ENCODE measurements at places on chromosomes 3 and 15.

DNA sequence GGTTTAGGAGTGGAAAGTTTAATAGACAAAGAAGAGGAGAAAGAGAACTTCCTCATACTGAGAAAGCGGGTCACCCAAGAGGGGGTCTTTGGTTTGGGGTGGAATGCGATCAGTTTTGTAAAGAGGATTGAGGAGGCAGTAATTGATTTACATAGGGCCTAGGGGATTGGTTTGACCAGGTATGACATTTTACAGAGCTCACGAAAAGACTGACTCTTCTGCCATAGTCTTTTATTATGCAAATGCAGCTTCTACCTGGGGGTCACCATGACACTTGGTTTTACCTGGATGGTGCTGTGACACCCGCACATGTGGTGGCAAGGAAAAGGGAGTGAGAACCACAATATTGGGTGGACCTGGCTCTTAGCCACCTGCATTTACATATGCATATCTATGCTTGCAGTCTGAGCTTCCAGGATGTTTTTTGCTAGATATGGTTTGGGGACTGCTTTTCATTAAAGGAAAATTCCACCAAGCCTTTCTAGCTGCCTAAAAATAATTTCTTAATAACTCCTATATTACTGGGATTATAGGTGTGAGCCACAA is 6.9 kb upstream of the NME9 start:
- no peak for DNase-seq

GRCh38 chr3:46845397-46845859 is 17.8 kb downstream of the MYL3 start:
- DNase-seq = peak; percentile 8

- no peak for DNase-seq
Measured at GRCh38 chr15:69002783-69003182, 11.7 kb upstream of the NOX5 start.

DNA sequence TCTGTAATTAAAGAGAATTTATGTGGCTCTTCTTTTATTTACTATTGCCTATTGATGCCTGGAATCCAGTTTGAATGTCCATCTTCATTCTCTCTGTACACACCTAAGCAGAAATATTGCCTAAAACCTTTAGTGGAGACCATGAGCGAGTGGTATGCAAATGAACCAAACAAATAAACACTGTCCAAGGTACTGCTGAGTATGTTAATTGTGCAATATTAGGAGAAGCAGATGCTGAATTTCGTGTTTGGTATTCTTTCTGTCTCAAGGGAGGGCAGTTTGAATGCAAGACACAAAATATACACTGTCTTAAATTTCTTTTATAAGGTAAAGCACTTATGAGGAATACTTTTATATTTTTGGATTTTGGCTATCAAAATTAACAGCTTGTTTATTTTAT is 440.9 kb downstream of the RBMS3 start:
- no peak for DNase-seq

- DNase-seq = no peak
Measured at GRCh38 chr15:68413363-68414205, 18.4 kb downstream of the ITGA11 start.

DNA sequence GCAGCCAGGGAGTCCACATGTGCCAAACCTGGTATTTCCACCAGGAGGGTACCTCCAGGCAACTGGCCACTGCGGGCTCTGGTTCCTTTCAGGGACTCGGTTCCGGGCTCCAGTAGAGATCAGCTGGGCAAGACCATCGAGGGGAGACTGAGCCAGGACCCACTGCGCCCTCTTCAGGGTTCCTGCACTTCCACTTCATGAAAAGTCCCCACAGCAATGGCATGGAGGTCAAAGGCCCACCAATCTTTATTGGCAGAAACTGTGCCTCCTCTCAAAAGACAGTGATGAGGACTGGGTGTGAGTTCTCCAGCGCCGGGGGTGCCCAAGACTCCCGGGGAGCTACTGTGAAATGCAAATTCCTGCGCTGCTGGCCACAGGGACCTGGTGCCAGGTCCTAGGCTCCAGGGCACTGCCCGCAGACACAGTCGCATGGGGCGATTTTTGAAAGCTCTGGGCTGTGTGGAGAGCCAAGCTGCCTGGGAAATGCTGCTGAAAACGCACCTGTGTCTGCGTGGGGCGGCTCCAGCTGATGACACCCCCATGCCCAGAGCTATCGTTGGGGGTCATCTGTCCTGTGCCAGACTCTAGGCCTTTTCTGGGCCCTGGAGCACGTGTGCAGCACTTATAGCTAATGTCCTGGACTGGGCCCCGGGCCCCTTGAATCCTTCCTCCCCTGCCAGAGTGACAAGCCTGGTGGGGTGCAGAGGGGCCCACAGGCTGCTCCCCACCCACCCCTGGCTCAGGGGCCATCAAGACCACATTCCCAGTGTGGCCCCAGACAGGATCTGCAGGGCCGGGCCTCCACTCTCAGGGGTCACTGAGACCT is 144.0 kb downstream of the NSMCE3 start:
- no peak for DNase-seq

DNA sequence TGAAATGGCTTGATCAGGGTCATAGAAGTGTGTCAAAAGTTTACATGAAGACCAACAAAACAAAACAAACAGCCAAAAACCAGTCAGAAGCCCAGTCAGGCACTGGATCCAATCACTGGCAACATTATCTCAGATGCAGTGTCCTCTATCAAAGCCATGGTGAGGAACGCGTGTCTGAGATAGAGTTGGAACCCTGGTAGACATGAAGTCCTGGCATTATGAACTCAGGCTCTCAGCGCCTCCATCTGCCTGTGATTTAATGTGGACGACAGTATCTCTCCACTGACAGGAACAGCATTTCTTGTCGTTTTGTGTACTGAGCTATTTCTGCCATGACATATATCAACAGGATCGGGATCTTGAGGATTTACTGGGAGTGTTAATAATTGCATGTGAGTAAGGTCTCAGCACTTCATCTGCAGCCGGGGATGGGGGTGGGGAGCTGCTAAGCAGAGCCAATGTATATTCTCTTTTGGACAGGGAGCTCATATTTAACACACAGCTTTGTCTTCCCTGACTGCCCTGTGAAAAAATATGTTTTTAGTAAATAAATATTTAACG is 1120.0 kb downstream of the IGSF11 start:
- no peak for DNase-seq

- DNase-seq = no peak
Measured at GRCh38 chr3:68664276-68664675, 268.1 kb downstream of the TAFA4 start.

DNA sequence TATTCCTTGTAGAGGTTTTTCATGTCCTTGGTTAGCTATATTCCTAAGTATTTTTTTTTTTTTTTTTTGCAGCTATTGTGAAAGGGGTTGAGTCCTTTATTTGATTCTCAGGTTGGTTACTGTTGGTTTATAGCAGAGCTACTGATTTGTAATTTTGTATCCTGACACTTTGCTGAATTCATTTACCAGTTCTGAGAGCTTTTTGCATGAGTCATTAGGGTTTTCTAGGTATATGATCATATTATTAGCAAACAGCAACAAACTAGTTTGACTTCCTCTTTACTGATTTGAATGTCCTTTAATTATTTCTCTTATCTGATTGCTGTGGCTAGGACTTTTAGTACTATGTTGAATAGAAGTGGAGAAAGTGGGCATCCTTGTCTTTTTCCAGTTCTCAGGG is 737.4 kb downstream of the ZNF385D start:
- DNase-seq = no peak

DNA sequence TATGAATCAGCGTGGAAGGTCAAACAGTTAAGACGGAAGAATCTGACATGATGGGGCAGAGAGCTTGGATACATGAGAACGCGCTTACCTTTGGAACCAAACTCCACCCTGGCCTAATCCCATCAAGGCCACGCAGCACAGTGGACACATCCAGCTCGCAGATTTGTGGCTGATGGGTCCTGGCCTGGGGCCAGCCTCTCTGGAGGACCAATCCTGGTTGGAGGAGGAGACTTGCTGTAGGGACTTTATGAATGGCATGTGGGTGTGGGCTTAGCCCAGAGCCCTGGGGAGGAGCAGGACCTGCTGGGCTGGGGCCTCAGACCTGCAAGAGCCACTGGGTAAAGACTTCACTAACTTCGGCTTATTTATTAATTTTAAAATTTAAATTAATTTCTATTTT is 73.4 kb upstream of the ANKRD34C start:
- DNase-seq = no peak

DNA sequence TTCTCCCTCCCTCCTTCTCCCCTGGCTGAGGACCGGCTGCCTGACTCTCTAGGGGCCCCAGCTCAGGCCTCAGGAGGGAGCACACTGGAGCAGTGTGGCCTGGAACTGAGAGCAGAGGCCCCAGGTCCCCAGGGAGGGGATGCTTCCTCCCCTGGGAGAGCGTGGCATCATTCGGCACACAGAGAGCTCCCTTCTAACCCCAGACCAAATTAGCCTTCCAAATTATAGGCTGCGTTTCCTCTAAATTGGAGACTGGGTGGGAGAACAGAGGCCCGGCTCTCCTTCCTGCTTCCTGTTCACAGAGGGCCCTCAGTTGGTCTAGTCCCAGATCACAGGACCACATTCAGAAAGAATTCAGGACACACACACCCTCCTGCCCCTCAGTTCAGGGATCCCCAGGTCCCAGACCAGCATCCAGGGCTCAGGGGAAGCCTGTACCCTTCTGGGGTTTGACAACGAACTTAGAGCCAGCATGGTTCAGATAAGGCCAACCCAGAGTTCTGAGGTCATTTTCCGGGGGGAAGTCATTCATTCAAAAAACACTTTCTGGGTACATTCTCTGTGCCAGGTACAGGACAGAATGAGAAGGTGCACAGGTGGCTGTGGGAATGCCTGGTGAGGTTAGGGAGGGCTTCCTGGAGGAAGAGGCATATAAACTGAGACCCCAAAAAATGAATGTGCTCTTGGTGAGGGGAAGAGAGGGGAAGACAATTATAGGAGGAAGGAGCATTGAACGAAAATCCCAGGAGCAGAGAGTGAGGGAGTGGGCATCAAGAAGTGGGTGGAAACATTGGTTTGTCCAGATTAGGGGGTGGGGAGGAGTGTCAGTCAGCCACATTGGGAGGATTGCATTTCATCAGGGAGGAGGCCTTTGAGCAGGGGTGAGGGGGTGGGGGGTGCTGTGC is 28.4 kb upstream of the RPL29 start:
- no peak for DNase-seq

DNA sequence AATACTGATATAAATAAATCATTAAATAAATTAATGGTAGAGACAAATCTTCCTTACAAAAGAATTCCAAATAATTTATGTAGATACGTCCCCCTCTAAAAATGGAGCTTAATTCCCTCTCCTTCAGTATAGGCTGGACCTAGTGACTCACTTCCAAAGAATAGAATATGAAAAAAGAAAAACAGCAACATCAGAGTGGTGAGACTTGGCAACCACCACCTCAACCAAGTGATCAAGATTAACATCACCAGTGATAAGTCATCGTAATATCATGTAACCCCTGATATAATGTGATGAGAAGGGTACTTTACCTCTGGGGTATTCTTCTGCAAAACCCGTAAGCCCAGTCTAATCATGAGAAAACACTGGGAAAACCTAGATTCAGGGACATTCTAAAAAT is 13.4 kb downstream of the GOLGB1 start:
- no peak for DNase-seq

GRCh38 chr3:187968883-187969580 is 184.9 kb upstream of the LPP start:
- DNase-seq = no peak

DNA sequence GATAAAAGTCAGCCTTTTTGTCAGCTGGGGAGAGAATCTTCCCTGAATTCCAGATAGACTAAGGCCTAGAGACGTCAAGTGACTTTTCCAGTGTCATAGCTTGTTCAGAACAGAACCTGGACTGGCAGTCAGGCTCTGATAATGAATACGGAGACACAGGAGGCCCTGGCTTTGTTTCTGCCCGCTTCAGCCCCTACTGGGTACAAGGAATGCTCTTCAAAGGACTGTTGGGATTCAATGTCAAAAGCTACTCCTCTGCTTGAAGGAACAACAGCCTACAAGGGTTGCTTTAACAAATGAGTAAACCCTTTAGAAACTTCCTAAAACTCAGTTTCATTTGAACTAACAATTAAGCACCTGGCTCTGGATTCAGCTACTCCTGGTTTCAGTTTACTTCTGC is 412.3 kb downstream of the OXSM start:
- DNase-seq = no peak

DNA sequence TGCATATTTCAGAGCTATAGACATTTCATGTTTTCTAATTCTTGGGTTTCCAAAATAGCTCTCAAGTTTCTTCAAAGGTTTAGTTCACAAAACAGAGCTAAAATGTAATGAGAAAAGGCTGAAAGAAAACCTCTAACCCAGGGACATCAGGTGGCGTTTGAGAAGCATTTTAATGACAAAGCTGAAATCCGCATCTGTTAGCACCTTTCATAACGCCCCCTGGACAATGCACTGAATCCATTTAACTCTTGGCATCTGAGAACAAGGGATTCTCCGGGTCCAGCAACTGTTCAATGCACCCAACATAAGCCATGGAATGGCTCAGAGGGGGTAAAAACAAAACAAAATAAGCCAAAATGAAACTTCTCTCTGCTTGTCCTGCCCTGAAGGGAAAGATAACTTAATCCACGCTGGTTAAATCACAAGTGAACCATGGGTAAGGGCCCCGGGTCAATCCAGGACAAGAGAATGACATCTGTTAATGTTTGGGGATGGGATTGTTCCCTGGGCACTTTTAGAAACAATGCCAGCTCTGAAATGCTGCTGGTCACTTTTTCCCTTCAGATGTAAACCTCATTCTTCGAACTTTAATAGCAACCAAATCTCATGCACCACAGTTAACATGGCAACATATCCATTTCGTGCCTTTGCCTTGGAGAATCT is 466.2 kb upstream of the ADAMTS9 start:
- no peak for DNase-seq

- DNase-seq = no peak
Measured at GRCh38 chr3:65758876-65759598, 279.7 kb downstream of the MAGI1 start.

DNA sequence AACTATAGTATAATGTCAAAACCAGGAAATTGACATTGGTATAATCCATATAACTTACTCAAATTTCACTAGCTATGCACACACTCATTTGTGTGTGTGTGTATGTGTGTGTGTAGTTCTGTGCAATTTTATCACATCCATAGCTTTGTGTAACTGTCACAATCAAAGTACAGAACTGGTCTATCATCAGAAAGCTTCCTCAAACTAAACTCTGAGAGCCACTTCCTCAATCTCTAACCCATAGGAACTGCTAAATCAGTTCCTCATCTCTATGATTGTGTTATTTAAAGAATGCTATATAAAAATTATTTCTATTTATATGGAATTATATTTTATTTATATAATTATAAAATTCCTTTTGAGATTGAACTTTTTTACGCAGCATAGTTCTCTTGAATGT is 18.1 kb downstream of the LNP1 start:
- DNase-seq = no peak

- DNase-seq = peak; percentile 81
Measured at GRCh38 chr3:16050641-16051467, 123.6 kb upstream of the GALNT15 start.

DNA sequence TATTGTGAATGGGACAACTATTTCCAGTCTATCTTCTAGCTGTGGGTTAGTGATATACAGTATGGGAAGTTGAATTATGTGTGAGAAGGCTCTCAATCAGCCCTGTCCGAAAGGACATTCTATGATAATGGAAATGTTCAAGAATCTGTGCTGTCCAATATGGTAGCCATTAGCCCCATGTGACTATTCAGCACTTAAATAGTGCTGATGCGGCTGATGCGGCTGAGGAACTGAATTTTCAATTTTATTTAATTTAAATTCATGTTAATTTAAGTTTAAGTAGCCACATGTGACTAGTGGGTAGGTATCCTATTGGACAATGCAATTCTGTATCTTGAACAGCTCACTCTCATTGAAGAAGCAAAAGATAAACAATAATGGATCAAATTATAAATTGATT is 98.5 kb downstream of the MYLK start:
- no peak for DNase-seq
